NCI-H446 (cell line): ENCODE measurements at places on chromosomes 4 and X.

- DNase-seq: no peak
These were observed 19.7 kb downstream of the GABRB1 start for GRCh38 chr4:47050761-47051725.

DNA sequence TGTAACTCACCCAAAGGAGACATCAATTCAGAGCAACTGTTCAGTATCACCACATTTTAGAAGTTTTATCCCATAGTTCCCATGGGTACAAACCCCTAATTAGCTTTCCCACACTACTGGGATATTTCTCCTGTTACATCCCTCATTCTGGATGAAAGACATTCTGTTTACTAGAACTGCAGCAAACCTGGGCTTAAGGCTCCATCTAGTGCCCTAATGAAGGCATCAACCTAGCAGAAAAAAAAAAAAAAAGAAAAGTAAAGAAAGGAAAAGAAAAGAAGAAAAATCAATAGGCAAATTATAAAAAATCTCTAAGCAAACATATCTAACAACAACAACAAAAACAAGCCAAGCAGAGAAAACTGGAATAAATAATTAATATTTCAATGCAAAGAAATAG lies 133.7 kb upstream of the CPXCR1 start:
- no peak for DNase-seq

- DNase-seq: no peak
These were observed 35.7 kb downstream of the LDB2 start for GRCh38 chr4:16862697-16863096.

GRCh38 chrX:16930392-16930791 lies 16.1 kb upstream of the REPS2 start:
- DNase-seq: no peak

DNA sequence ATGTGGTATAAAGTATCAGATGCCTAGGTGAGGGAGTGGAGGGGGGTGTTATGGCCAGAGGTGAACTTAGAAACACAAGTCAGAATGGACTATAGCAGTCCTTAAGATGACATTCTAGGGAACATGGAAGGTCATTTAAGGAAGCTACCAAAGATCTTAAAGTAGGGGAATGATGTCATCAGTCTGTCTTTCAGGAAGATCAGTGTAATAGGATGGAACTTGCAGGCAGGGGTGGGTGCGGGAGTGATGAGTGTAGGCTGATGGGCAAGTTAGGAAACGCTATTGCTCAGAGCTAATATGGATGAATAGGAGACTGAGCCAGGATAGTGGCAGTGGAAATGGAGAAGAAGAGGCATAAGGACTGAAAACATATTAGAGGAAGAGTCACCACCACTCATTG lies 27.5 kb upstream of the CWH43 start:
- DNase-seq: no peak

- DNase-seq: no peak
These were observed 54.4 kb upstream of the USP26 start for GRCh38 chrX:133151336-133151735.

DNA sequence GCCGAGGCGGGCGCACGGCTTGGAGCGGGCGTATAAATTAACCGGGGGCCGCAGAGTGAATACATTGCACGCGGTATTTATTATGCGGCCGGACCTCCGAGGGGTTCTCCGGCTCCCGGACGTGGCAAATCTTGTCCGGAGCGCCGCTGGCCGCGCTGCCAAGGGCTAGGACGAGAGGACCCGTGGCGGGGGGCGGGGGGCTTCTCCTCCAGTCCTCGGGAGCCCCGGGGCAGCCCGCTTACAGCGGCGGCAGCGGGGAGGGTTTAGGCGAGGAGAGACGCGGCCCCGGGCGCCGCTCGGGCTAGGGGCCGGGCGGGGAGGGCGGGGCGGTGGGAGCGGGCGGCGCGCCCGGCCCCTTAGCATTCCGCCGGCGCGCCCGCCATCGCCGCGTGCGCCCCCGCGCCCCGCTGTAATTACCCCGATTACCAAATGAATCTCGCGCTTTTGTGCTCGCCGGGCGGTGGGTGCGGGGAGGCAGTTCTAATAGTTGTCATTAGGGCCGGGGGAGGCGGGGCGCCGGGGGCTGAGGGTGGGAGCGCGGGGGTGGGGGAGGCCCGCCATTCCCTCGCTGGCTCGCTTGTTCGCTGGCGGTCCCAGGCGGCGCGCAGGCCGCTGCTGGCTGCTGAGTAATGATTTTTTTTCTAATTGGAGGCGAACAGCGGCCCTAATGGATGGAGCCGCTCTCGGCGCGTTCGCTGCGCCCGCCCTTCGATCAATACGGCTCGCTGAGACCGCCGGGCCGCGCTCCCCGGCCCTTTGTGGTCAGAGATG lies 276.6 kb downstream of the BCOR start:
- no peak for DNase-seq

DNA sequence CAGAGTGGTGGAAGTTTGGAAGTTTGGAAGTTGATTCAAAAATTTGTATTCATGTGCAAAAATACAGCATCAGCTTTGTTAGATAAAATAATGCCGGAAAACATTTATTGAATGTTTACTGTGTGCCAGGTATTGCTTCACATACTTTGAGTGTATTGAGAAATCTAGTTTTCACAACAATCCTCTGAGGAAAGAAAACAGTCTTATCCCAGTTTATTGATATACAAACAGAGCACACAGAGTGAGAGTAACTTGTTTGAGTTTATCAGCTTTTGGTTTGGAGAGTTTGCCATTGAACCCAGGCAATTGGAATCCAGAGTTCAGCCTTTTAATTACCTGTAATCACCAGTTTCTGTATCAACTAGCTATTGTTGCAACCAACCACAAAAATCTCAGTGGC lies 127.2 kb upstream of the RPS6KA3 start:
- DNase-seq: no peak

DNA sequence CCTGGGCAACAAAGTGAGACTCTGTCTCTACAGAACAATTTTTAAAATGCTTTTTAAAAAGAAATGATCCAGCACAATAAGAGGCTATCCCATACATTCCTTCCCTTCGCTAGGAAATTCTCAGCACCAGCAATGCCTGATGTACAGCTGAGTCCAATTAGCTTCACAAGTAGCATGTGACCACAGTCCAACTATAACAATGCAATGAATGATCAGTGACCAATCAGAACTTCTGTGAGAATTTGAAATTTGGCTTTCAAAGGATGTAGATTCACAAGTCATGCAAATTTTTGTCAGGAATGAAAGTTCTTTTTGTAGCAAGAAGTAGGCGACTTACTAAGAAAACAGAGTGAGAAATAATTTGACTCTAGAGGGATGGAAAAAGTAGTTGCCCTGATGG lies 278.5 kb upstream of the UGT8 start:
- DNase-seq: no peak

- DNase-seq: no peak
These were observed 638 bp downstream of the BLTP1 start for GRCh38 chr4:122152711-122153226.

- DNase-seq: no peak
These were observed 28.5 kb downstream of the RNF212 start for GRCh38 chr4:1084796-1085403.

GRCh38 chr4:76084542-76084941 lies 10.0 kb downstream of the ART3 start:
- no peak for DNase-seq

DNA sequence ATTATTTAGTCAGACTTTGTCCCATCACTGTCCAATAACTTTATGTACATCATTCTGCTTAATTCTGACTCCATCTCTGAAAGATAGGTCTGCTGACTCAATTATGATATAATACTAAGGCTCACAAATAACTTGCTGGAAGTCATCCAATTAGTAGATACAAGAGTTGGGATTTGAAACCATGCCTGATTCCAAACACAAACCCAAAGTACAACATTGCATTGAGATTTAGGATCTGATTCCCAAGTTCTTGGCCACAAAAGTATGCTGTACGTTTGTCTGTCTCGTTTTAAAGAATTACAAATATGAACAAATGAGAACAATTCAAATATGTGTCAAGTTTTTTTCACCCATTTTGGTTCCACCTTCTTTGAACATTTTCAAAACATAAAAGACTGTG lies 108.8 kb downstream of the AMELX start:
- DNase-seq: no peak

DNA sequence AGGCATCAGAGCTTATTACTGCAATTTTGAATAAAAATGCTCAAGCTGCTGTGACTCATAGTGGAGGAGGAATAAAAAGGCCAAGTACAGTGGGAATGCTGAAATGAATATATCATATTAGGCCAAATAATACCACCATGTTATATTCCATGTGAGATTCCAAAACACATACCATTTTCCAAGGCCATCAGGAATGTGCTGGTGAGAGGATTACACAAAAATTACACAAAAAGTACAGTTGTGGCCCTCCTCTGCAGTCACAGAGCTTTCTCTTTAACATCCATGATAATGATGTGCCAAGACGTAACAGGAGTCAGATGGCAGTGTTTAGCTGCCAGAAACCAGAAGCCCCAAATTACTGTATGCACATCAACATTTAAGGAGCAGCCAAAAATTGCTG lies 153.5 kb downstream of the PCDH18 start:
- DNase-seq: peak; percentile 52

- DNase-seq: peak; percentile 1
These were observed 82.4 kb upstream of the PACRGL start for GRCh38 chr4:20617678-20618396.
